ENCODE measurements at places on chromosomes 7 and 10.

DNA sequence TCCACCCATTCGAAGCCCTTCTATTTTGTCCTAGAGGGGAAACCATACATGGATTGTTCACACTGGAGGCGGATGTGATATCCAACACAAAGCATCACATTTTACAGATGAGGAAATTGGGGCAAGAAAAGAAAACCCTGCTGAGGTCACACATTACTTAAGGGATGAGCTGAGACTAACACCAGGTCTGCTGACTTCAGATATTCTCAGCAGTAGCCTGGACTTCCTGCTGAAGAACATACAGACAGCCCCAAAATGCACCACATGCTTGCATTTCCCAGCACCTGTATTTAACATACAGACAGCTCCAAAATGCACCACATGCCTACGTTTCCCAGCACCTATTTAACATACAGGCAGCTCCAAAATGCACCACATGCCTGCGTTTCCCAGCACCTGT lies 11.2 kb downstream of the GIMAP5 start:
- no peak for DNase-seq

- no peak for DNase-seq
Observed at GRCh38 chr7:116223588-116223987, 13.2 kb downstream of the TES start.

DNA sequence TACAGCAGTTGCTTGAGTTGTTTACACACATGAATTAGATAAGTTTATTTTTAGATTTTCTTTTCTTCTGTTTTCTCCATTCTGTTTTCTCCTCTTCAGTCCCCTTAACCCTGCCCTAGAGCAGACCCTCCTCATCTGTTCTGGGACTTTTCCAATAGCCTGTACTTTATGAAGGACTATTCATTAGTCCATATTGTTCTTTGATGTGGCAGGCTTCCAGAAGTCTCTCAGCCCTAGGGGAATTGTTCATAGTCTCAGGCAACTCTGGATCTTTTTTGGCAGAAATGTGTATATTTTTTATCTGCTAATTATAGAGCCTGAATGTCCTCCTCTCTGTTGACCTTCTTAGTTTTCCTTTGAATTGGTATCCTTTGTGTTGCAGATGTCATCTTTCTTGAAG lies 25.4 kb downstream of the KAT6B start:
- no peak for DNase-seq

- DNase-seq = no peak
Observed at GRCh38 chr7:131194070-131194865, 133.4 kb upstream of the MKLN1 start.

DNA sequence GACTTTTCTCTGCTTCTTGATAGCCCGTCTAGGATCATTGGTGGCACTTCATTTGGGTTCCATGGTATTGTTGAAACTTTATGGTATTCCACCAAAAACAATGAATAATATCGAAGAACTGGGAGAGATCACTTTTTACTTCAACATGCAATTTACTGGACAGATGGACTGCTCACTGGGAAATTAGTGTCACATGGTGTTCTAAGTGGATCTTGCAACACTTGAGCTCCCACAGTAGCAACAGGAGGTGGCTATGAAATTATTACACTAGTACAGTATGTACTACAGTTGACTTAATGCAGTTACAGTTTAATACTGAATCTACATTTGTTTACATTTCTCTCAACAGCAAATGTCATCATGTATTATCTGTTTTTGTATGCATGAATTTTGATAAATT lies 997.3 kb downstream of the REEP3 start:
- no peak for DNase-seq

DNA sequence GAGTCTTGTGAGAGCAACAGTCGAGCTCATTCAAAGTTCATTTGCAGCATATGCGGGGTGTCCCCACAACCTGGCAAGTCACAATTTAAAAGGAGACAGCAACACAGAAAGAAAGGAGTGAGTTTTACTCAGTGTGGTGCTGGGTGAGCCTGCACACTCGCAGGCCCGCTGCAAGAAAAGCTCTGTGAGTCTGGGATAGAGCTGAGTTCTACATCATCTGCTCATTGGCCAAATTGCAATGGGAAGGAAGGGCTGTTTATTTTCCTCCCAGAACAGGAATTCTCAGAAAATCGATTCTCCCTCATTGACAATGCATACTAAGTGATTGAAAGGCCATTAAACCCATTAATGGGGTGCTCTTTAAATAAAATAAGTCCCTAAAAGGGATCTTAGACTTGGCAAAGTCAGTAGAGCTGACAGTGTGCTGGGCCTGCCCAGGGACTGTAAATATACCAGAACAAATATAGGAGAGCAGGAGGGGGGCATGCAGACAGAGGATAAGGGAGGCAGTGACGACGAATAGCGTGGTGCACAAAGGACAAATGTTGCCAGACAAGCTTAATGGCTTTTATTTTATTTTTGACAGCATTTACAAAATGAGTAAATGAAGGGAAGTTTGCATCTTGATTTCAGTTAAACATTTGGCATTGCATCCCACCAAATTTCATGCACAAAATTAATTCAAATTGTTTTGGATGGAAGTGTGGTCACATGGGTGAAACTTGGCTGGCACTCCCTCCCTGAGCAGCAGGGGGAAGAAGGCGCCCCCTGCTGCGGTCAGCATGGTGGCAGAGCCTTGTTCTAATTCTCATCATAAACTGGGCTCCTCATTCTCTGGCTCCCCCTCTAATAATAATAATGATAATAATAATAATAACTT lies 215.7 kb downstream of the SNX10 start:
- DNase-seq = no peak

Measured in stimulated activated CD4-positive, alpha-beta T cell treated with anti-CD3 and anti-CD28 coated beads, Interleukin-1b, Interleukin-23, amount 100 ng/mL, for 1 hour (primary cell).